AG20443 (cell line): ENCODE measurements at places on chromosomes 5 and 9.

- no peak for DNase-seq
These were observed 44.1 kb upstream of the EQTN start for GRCh38 chr9:27340961-27341511.

DNA sequence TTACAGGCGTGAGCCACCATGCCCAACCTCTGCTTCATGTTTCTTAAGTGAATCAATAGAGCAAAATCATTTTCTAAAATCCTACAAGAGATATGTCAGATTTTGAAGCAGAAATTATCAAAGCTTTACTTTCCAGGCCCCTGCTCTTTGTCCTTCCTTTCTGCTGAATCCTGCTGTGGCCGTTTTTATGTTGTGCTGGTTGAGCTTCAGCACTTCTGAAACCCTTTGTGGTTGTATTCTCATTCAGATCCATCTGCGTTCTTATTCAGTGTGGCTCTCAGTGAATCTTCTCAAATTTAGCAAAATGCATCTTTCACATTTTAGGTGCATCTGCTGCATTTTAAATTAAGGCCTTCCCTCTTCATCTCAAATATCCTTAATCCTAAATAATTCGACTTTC lies 26.0 kb downstream of the JMY start:
- DNase-seq: no peak

GRCh38 chr5:2039180-2039531 lies 156.4 kb upstream of the IRX4 start:
- no peak for DNase-seq

DNA sequence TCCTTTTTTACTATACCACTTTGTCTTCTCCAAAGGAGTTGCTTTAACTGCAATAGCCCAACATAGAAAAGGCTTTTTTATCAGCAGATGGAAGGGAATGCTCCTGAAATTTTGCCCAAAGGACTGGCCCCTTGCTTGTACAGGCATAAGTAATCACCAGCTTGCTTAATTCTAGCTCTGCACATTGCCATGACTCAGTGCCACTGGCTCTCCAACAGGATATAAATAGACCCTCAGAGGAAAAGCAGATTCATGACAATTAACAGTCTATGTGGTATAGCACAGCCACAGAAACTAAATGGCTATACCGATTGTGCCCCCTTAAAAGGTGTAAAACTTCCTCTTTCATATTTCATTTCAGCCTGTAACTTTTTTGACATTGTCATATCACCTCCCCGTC lies 227.0 kb downstream of the ZNF608 start:
- peak; percentile 71 for DNase-seq

DNA sequence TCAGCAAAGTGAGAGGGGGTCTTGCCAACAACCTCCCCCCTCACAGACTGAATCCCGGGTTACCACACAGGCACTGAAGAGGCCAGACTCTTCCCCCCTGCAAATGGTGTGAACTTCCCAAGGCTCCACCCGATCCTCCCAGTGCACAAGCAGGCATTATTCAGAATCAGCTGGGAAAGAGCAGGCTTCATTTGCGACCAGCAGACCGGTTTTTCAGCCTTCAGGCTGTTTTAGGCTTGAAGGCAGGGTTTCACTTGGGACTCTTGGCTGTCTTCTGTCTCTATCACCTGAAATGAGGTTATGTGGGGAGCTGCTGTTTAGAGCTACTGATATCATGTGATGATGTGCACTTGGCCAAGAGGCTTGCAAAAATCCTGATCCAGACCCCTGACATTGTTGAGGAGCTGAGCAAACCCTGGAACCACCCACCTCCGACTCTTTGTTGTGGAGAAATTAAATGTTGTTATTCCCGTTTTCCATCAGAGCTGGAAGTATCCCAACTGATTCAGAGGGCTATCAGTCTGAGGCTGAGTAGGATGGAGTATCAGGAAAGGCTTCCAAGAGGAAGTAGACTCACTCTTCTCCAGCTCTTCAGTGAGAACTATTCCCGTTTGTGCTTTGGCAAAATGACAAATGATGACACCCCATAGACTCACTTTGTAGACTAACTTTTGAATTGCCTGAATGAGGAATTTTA lies 63.3 kb upstream of the ZFR start:
- peak; percentile 70 for DNase-seq

GRCh38 chr5:111945535-111945934 lies 188.5 kb upstream of the NREP start:
- peak; percentile 17 for DNase-seq

DNA sequence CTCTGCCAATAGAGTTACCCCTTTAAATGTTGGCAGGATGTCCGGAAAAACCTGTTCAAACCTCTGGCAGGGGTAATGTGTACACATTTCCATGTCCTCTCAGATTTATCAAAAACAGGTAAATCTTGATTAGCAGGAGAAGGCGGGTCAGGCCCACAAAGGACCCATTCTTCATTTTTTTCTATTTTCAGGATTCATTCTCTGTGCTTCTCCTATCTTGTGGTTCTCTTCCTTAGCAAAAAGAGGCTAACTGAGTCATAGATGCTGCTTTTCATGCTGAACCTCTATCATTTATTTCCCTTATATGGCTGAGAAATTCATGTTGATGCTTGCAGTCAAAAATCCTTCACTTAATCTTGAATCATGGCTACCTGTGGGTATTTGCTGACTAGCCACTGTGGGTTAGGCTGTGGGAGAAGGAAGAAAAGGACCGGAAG lies 112.7 kb upstream of the IQGAP2 start:
- DNase-seq: no peak

DNA sequence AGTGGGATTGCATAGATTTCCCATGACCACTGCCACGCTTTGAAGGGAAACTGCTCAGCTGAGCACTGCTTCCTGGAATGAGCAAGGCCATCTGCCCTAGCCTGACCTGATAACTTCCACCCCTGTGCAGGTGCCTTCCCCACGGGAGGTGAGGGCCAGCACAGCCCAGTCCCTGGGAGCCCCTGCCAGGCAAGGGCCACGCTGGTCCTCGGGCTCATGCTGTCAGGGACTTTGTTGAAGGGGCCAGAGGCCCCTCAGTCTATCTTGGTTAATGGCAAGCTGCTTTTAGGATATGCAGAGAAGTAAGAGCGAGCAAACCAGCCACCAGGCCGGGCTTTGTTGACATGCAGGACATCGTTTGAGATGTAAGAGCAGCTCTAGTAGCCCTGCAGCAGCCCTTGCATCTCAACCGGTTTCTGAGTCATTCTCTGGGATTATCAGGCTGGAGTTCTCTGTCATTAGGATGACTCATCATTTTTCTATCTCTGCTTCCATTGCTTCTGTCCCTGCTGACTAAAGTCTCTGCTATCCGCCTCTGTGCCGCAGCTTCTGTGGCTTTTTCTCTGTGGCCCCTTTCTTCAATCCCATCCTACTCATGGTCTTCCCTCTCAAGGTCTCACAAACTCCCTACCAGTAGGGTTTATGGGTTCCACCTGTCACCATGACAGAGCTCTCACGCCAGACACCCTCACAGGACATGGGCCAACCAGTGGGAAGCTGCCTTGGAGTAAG lies 30.6 kb upstream of the IQGAP2 start:
- peak; percentile 82 for DNase-seq

- no peak for DNase-seq
These were observed 376.0 kb upstream of the PAPPA start for GRCh38 chr9:115777610-115778009.

- no peak for DNase-seq
These were observed 48.6 kb downstream of the PHF2 start for GRCh38 chr9:93624977-93625376.

GRCh38 chr5:95285409-95285755 lies 488 bp upstream of the MCTP1 start:
- no peak for DNase-seq

GRCh38 chr5:66821688-66822429 lies 225.7 kb downstream of the MAST4 start:
- DNase-seq: no peak

DNA sequence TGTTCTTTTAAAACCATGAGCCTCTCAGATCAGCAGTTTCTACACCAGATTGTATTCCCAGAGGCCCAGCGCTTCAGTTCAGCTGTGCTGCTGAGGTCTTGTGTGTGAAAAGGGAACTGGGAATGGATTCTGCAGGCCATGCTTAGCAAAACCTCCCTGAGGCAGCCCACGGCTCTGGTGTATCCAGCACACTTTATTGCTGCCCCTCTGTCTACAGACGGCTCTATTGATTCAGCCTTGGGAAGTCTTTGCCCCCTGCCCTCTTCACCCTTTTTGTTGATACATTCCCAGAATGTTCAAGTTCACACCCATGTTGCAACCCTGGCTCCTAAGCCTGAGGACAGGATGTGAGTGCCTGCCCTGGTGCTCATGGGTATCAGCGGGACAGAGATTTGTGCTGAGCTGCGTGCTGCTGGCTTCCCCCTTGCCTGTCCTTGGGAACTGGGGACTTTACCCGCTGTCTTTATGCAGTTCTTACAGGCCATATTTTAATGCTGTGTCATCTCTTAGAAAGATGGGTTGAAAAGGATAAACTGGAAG lies 37.3 kb downstream of the ARHGAP26 start:
- DNase-seq: no peak

DNA sequence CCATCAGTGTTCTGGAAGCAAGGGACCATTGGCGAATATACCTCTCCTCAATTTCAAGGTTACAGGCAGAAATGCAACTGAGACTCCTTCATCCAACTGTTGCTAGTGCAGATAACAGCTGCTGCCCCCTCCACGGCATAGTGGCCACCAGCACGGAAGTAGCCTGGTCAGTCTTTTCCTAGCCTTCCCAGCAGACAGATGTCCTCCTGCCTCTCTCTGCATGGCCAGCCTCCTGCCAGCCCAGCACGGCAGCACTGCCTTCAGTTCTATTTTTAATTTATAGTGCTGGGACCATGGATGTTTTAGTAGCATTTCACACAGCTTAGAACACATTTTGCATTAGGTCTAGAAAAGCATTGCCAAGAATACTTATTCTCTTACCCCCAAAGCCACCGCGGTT lies 188.6 kb downstream of the CFAP90 start:
- no peak for DNase-seq

DNA sequence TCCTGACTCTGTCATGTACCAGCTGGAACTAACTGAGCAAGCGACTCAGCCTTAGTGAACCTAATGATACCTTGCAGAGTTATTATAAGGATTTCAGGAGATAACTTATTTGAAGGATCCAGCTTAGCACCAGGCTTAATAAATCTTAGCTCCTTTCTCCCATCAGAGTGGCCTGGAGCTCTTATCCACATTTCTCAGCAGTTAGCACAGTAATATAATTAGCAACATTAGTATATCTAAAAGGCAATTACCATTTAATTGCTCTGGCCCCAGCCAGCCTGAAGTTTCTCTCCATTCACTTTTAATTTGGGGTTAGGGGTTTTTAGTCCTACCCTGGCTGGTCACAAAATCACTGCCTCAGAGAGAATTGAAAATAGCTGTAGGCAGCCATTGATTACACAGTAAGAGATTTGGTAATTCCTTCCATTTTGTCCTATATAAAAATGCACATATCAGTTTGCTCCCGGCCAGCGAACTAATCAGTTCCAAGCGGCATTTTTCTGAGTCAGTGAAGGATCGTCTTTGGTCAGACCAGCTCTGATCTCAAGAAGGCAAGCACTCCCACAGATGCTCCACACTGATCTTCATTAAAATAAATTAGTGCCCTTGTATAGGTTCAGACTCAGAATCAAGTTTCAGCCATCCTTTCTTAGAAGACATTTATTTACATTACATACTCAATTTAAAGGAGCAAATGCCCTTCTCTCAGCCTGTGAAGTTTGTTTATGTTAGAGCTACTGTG lies 56.6 kb downstream of the SNCAIP start:
- DNase-seq: no peak

DNA sequence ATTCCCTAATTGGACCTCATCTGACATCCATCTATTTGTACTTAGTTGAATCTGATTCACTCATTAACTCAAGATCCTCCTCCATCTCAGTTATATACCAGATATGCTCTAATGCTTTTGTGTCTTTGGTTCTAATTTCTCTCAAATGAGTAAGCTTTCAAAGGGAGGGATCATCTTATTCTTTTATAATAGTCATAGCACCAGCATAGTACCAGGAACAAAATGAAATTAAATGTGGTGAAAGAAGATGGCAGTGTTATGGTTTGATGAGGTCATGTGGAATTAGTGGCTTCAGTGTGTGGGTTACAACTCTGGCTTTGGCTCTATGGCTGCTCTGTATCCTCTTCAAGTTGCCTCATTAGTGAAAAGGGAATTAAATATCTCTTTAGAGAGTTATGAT lies 32.5 kb upstream of the ZNF366 start:
- no peak for DNase-seq

- no peak for DNase-seq
These were observed 125.1 kb downstream of the HACD4 start for GRCh38 chr9:20906326-20906725.

GRCh38 chr5:178351221-178352034 lies 118.8 kb upstream of the PHYKPL start:
- DNase-seq: no peak

- DNase-seq: no peak
These were observed 57.9 kb downstream of the GCNT1 start for GRCh38 chr9:76516871-76517270.

DNA sequence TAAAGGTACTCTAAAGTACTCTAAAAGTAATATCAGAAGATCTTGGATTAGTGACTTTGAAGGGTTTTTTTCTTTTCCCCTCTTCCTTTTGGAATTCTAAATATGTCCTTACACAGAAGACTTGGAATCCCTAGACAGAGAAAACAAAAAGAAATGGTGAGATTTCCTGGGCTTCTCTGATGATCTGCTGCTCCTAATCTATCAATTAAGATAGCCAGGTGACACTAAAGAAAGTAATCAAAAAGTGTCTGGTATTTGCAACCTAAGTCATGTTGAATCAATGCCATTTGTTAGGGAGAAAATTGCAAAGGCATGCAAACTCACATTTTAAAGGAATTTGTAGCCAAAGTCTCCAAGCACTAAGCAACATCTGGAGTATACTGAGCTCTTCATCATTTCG lies 29.5 kb upstream of the MYO10 start:
- peak; percentile 29 for DNase-seq

GRCh38 chr5:169027501-169028061 lies 273.4 kb downstream of the SLIT3 start:
- no peak for DNase-seq

DNA sequence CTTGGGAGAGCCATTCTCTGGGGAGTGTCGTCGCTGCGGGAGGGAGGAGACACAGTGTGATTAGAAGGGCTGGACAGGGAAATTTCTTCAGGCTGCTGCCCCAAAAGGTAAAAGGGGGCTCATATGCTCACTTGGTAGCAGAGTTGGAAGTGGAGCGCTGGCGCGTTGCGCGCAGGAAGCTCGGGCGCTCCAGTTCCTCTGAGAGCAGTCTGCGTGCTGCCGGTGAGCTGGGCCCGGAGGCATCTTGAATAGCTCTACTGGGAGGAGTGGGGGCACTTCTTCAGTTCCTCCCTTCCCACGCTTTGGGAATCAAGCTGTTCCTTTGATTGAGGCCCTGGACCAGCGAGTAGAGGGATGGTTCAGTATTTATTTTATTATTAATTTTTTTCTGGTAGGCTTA lies 2.7 kb downstream of the RXFP3 start:
- no peak for DNase-seq

GRCh38 chr9:22622815-22623214 lies 176.2 kb downstream of the DMRTA1 start:
- DNase-seq: no peak
